ENCODE measurements at places on chromosomes 5 and 9.

- DNase-seq: no peak
Measured at GRCh38 chr5:143349177-143349576, 54.3 kb downstream of the NR3C1 start.

DNA sequence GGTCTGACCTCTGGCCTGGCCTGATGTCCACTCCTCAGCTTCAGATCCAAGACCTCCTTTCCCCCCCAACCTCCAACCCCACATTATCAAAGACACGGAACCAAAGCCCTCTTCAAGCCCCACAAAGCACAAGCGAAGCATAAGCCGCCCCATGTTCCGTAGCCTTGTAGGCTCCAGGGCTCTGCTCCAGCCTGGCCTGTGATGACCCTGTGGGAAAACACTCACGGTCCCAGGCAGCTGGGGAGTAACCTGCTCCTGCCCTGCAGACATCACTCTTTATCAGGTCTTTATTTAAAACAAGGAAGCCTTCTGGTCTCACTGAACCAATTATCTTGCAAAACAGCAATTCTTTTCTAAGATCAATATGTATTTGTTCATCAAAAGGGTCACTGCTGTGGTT is 15.4 kb upstream of the WNK2 start:
- no peak for DNase-seq

- DNase-seq: no peak
Measured at GRCh38 chr5:14171046-14171445, 27.9 kb downstream of the TRIO start.

DNA sequence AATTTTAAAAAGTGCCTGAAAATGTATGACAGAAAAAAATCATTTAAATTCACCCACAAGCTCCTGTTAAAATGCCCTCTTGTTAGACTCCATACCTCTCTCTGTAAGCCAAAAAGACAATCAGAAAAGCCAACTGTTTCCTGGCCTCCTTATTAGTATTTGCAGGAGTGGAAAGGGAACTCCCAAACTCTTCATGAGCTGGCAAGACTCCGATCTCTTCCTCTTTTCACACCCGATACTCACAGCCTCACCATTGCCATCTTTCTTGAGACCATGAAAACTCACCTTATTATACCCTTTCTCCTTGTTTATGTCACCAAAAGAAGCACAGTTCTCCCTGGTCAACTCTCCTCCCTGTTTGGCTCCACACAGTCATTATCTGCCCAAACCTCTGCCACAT is 197.8 kb downstream of the DMAC1 start:
- DNase-seq: no peak

DNA sequence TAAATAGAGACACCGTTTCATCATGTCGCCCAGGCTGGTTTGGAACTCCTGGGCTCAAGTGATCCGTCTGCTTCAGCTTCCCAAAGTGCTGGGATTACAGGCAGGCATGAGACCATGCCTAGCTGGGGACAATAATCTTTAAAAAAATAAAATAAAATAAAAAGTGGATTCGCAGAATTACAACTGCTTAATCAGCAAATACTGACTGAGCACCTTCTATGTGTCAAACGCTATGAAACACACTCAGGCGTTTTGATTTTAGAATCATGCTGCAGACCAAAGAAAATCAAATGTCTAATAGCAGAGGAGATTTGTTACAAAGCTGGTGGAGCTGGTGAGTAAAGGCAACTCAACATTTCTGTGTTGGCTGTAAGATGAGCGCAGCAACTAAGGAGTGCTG is 22.7 kb upstream of the SH3RF2 start:
- no peak for DNase-seq

- no peak for DNase-seq
Measured at GRCh38 chr9:23622396-23622795, 203.6 kb downstream of the ELAVL2 start.

- no peak for DNase-seq
Measured at GRCh38 chr5:91339063-91339705, 43.9 kb downstream of the ARRDC3 start.

DNA sequence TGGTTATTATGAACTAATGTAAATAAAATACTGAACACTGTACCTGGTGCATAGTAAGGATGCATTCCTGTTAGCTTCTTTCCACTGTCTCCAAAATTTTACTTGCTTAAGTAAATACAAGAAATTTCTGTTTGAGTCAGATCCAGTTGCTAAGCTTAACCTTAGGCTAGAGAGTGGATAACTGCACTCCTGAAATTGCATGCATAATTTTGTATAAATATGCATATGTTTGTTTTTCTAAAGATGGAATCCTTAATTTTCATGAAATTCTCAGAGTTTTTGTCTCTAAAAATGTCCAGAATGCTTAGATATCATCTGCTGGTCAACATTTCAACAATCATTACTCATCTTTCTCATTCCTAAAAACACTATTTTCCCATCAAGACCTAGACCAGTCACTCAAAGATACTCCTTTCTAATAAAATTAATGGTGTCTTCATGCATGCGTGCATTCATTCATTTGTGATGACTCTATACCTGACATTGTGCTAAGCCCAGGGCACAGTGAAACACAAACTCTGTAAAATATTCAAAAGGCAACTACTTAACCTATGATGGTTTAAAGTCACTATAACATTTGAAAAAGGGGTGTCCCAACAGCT is 284.8 kb downstream of the SEC61B start:
- DNase-seq: no peak

DNA sequence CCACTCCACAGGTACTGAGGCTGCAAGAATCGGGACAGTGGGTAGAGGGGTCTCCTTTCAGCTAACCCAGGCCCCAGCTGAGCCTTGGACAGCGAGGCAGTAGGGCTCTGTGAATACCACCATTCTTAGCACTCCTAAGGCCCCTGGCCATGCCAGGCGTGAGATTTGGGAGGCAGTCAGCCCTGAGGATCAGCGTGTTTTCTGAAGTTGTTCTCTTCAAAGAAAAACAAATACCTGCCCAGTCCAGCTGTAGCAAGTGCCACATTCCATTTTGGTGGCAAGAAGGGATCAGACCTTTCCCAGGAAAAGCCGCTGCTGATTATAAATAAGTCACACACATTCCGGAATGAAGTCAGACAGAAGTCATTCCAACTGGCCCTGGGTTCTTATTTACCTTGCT is 47.8 kb downstream of the RALGPS1 start:
- DNase-seq: no peak

DNA sequence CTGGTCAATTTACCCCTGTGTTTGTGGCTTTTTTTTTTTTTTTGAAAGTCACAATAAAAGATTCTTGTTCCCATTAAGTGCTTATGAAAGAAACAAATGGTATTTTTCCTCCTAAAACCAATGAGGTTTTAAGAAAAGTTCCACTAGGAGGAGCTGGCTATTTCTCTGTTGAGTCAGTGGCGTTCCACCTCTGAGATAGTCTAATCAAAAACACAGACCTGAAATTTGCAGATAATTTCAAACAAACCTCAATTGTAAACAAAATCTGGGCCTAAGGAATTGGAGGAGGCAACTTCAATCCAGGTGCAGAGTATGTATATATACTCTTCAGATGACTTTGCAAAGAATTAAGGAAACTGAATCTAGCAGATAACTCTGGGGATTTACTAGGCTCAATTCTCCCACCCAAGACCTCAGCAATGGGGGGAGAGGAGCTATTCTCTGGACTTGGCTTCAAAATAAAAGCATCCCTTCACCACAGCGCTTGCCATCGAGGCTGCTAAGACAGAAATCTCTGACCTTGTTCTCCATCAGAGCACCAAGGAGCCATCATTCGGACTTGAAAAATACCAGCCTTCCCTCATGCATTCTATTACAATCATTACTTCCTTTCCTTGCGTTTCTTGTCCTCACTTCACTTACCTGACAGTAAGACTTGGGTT is 52.4 kb downstream of the FANCC start:
- DNase-seq: no peak

DNA sequence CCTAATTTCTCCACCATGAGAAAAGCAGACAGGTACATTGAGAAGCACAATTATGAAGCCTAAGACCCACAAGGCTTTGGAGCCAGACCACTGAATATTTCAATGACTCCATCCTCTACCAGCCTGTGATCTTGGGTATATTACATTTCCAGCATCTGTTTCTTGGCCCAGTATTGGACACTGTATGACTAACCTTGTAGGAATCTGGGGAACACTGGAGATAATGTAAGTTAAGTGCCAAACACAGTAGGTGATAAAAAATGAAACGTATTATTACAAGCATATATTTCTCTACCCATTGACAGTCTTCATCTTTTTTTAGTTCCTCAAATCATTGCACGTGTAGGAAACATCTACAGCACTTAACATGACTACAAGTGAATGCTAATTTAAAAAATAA is 28.6 kb upstream of the FEM1C start:
- no peak for DNase-seq

- no peak for DNase-seq
Measured at GRCh38 chr5:144307736-144308135, 137.1 kb downstream of the KCTD16 start.

GRCh38 chr9:95273369-95274022 is 44.0 kb downstream of the FANCC start:
- DNase-seq: no peak
